ENCODE measurements at places on chromosomes 7 and 10.

DNA sequence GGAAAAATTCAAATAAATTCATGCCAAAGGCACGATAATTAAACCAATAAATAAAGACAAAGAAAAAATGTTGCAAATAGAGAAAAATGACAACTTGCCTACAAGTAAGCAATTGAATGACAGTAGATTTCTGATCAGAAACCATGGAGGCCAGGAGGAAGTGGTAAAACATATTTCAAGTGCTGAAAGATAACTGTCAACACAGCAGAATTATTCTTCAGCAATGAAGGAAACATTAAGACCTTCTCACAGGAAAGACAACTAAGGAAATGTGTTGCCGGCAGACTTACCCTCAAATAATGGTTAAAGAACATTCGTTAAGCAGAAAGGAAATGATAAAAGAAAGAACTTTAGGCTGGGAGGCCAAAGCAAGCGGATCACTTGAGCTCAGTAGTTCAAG lies 30.4 kb downstream of the RUNDC3B start:
- DNase-seq, result peak; percentile 2

- DNase-seq, result no peak
Observed at GRCh38 chr7:147400221-147400689, 1190.3 kb upstream of the C7orf33 start.

DNA sequence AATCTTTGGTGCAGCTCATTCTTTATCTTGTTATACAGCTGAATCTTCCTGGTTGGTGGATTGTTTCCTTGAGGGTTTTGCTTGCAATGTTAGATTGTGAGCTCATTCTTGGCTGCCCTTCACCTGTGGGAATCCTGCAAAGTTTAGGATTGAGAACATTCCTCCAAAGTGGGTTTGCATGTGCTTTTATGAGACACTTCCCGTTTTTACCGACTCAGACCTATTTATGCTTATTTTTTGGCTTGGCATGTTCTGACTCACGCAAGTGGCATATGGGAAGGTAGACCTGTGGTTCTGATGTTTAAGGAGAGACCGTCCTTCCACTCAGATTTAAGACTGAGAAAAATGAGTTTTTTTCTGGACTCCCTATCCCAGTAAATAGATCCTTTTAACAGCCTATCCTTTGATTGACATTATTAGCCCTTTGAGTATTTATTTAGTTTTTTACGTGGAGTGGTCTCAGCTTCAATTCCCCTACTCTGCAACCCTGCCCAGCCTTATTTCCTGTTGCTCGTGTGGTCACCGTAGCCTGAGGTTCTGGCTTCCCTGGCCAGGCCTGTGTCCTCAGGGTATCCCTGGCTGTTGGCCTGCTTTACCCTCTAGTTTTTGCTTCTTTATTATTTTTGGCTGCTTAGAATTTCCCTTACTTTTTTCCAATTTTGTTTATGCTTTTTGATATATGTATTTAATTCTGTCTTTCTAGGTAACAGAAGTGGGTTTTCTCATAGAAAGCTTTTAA lies 13.4 kb upstream of the PRF1 start:
- DNase-seq, result peak; percentile 66

DNA sequence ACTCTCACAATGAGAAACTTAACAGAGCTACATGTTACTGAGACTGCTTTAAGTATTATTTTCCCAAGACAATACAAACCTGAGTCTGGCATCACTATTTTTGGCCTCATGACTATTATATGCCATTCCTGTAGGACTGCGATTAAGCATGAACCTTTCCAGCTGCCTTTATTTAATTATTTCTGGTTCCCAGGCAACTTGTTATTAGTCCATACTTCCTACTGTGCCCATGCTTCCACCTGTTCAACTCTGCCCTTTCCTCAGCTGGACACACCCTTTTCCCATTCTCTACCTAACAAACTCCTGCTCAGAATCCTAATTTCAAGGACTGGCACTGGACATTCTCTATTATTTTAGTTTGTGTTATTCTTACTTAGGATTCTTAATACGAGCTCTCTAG lies 8.1 kb upstream of the CROT start:
- DNase-seq, result no peak

DNA sequence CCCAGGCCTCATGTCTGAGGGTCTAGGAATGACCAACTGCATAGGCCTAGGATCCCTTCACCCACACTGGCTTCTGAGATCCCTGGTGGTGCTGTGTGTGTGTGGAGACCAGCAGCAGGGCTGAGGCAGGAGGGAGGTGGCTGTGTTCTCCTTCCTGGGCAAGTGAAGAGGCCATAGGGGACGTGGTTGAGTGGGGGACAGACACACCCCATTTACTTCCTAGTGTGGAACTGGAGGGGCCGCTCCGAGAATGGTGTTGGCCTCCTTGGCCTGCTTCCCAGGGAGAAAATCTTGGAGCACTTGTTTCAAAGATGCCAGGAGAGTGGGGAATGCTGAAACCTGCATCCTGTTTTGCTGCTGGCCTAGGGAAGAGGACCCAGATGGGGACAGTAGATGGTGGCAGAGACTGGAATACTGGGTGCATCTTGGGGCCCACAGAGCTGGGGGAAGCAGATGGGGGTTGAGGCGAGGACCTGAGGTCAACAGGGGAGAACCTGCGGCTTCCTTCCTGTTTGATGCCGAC lies 19.1 kb downstream of the UBTD1 start:
- no peak for DNase-seq

GRCh38 chr10:45000138-45000751 lies 478 bp upstream of the ZNF22 start:
- DNase-seq, result no peak

GRCh38 chr10:99812177-99812576 lies 29.7 kb downstream of the ABCC2 start:
- no peak for DNase-seq

DNA sequence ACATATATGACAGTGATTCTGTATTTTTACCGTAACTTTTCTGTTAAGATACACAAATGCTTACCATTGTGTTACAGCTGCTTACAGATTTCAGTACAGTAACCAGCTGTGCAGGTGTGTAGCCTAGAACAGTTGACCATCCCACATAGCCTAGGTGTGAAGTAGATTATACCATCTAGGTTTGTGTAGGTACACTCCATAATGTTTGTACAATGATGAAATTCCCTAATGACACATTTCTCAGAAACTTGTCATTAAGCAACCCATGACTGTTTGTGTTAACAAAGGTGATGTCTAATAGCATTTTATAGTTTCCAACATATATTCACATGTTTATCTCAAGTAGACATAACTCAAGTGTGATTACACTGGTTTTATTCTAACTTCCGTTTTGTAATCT lies 218.5 kb downstream of the PLXDC2 start:
- no peak for DNase-seq

DNA sequence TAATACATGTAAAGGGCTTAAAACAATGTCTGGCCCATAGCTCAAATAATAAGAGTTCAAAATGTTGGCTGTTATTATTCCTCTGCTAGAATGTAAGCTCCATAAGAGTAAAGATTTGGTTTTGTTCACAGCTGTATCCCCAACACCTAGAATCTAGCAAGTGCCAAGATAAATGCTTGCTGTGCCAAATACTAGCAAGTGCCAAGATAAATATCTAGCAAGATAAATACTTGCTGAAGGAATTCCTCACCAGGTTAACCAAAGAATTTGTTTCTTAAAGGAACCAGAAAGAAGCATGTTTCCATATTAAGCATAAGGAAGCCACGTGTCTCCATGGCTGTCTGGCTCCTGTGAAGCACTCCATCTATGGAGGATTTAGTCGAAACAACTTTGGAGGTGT lies 235.2 kb upstream of the SP4 start:
- no peak for DNase-seq

GRCh38 chr10:72709041-72709440 lies 17.1 kb downstream of the MCU start:
- DNase-seq, result no peak

DNA sequence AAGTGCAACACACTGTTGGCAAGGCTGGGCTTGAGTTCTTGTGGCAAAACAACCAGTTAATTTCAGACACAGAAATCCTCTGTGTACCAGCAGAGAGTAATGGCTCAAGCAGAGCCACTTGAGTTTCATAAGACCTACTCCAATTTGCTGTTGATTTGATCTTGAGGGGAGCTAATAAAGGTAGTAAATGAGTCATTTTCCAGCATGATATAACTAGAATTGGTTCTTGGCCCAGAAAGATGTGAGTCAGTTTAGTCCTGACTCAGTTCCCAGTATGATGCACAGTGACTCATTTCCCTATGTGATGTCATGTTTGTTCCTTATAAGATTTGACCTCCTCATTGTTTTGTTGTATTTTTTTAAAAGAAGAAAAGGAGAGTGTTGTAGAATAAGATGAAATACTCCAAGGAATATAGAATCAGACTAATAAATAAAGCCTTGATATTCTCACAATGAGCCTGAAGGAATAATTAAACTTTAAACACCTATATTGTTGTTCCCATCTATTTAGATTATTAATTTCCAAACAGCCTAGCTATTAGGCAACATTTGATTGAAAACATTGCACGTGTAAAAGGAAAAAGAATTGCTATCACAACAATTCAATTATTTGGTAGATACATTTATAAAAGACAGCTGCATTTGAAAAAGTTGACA lies 186.2 kb downstream of the REEP3 start:
- DNase-seq, result no peak

DNA sequence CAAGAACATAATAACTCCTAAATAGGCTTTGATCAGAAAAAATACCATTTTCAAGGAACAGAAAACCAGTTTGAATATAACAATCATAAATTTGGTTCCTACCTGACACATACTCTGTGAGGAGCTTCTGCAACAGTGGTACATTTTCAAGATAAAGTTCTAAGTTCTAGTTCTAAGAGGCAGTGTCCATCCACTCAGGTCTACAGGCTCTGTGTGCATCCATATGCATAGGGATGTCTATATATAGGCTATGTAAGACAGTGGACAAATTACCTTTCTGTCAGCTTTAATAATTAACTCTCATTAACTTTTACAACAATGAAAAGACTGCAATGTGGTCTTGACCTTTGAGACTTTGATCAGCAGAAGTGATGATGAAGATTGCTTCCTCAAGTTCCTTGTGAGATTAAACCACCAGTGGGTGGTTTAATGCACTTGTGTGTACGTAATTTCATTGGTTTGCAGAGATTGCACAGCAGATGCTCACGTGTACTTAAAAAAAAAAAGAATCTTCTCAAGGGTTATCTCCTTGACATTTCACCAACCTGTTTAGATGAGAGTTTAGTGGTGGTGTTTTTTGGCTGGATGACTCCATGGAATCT lies at the start of gene SLC26A3:
TSS of gene SLC26A3 (minus strand) at position 215 of the 602 bp plus-strand sequence. CDS start 8,714 bp downstream, outside the sequence.
- no peak for DNase-seq

DNA sequence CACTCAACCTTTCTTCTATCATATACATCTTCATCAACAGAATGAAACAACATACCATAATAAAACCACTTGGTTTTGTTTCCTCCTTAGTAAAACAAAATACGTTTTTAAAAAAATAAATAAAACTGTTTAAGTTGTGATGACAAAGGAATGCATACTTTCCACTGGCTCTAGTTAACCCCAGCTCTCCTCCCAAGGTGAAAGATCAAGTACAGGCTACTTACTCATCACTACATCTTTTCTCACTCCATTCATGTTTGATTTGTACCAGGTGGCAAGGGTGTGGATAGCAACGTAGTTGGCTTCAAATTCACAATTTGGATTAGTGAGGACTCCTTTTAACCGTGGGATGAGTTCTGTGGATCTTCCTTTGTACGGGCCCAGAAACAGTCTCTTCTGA lies 14.7 kb downstream of the OGA start:
- no peak for DNase-seq

DNA sequence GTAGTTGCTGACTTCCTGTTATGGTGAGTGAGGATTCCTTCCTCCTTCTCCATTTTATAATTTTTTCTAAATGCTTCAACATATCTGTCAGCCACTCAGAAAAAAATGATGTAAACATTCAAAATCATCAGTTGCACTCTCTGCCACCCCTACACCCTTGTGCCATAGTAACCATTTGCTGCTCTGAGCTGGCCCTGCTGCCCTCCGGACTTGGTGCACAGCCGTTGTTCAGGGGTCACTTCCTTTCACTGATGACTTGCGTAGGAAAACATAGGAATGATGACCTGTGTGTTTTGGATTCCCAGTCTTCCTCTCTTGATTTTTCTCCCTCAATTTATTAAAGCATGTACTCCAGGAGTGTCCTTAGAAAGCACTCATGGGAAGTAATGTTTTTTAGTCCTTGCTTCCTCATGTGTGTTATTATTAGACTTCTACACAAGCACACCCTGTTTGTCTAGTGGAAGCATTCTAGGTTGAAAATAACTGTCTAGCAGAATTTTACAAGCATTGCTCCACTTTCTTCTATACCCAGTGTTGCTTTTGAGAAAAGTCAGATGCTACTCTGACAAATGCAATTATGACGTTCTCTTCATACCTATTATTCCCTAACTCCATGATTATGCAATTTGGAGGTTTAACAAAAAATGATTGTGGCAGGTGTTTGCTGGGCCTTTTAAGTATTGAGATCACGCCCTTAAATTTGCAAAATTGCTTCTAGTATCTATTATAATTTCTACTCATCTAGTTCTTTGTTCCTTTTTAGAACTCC lies 62.6 kb upstream of the MTPN start:
- no peak for DNase-seq

- no peak for DNase-seq
Observed at GRCh38 chr7:154553711-154554265, 449.1 kb downstream of the PAXIP1 start.

DNA sequence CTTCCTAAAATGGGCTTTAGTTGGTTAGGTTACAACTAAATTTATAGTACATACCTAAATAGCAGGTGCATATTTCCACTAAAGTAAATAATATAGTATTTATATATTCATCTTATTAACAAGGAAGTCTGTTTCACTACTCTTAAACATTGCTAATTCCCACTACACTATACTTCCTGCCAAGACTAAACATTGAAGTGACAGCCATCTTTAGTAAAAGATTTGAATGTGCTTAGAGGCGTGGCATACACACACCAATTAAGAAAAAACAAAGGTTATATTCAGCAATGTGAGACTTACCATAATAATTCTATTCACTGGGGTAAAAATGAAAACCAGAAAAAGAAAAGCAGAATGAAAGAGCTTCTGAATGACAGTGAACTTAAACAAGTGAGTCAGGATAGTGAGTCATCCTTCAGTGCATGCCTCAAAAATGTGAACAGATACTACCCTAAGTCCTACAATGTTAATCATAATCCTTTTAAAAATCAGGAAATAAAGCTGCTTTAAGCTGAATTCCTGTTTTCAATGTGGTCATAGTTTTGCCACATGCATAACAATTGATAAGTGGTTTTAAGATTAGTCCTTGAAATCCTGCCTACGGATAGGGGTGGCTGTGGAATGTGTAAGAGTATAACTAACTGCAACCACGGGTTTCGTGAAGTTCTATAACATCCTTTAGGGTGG lies 59.4 kb downstream of the USP6NL start:
- DNase-seq, result peak; percentile 28

GRCh38 chr7:135385209-135385608 lies 124.7 kb downstream of the CNOT4 start:
- no peak for DNase-seq

- no peak for DNase-seq
Observed at GRCh38 chr10:23413629-23414089, 25.2 kb upstream of the OTUD1 start.

- DNase-seq, result no peak
Observed at GRCh38 chr10:106395041-106395749, 769.3 kb downstream of the SORCS1 start.

DNA sequence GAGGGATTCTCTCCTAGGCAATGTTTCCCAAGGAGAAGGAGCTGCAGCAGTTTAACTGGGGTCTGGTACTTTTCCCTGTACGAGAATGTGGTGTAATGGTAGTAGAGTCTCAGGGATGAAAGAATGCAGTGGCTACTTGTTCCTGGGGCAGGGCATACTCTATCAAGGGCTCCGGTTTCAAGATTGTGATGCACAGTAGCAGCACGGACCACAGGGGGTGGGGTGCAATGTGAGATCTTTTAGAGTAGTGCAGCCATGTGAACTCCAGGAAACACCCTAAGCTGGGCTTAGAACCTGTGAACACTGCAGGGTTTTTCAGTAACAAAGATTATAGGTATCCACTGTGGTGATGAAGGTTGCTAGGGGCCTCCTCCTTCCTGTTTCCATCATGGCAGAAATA lies 903.9 kb downstream of the NRG3 start:
- DNase-seq, result peak; percentile 15
